ENCODE measurements at places on chromosomes 13 and 19.

DNA sequence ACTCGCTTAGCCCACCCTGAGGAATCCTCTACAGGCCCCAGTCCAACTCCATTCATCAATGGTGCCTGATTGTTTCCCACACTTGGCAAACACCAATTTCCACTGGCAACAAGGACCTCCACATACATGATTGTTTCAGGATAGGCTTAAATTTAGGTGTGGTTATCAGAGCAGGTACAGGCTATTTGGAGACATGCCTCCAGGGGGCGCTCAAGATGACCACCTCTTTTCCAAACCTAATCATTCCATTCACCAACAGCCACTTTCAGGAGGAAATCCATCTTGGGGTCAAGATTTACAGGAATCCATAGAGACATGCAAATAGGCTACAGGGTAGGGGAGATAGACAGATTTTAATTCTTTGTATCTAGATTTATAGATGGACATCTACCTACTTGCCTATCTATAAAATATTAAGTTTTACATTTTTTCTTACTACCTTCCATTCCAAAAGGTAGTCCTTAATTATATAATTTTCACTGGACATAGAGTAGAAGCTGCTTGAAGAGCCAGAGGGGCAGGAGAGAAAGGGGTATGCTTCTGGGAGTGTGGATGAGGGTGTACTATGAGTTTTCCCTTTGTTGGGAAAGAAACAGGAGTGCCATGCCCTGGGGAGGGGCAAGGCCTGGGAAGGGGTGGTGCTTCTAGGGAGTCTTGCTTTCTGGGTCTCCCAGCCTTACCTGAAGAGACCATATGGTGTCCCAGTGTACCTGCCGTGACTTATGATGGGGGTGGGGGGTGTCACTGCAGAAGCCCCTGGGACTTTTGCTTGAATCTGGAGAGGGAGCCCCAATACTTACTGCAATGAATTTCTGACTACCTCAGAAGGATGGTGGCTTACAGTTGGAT, 14.1 kb upstream of the PCDH8 start:
- H3K36me3 ChIP-seq = no peaks in the 10 kb centered on the region
- H3K27ac ChIP-seq = no peak overlapping the region
- no peaks in the 10 kb centered on the region for H3K4me1 ChIP-seq
- H3K4me3 ChIP-seq = no peak overlapping the region
- DNase-seq = peak; percentile 7

- no peaks in the 10 kb centered on the region for H3K4me1 ChIP-seq
- DNase-seq = no peak
- no peaks in the 10 kb centered on the region for H3K36me3 ChIP-seq
Measured at GRCh38 chr13:101869553-101869952, 417.1 kb downstream of the ITGBL1 start.

DNA sequence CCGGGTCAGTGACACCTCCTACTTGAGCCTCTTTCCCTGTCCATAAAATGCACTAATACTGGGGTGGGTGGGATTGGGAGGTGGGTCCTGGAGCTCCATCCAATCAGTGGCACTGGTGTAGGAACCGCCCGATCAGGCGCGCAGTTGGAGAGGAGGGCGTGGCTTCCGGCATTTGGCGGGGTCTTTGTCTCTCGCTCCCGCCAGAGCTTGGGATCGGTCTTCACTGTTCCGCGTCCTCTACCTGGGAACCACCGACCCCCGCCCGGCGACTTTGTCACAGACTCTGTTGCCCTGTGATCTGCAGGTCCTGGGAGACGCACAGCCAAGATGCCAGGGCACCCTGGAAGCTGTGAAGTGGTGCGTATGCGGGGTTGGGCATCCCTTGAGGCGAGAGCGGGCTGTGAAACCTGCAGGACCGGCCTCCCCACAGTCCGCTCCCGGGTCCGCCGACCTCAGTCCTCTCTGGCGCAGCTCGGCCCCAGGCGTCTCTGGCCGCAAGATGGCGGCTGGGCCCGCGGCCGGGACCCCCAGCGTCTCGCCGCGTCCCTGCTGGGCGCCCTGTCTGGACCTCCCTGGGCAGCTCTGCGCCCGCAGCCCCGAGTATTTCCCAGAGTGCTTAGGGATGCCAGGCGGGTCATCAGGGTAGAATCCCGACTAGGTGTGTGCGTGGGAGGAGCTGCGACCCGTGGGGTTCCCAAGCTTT, 41.6 kb upstream of the ZNF730 start:
- H3K27ac ChIP-seq = no peak overlapping the region
- DNase-seq = no peak
- H3K36me3 ChIP-seq = no peaks in the 10 kb centered on the region
- no peaks in the 10 kb centered on the region for H3K27me3 ChIP-seq
- H3K4me3 ChIP-seq = no peak overlapping the region

GRCh38 chr13:30049692-30050091, 199.3 kb upstream of the UBL3 start:
- no peaks in the 10 kb centered on the region for H3K36me3 ChIP-seq
- DNase-seq = no peak
- no peak overlapping the region for H3K27ac ChIP-seq
- H3K4me1 ChIP-seq = no peaks in the 10 kb centered on the region
- H3K4me3 ChIP-seq = no peak overlapping the region

GRCh38 chr19:45767410-45767880, 1.6 kb downstream of the SIX5 start:
- peak overlapping the region; percentile 77 for H3K4me3 ChIP-seq
- peak overlapping the region; percentile 86 for H3K27ac ChIP-seq
- H3K4me1 ChIP-seq = peaks cover 32% of the 10 kb centered on the region
- no peaks in the 10 kb centered on the region for H3K36me3 ChIP-seq

DNA sequence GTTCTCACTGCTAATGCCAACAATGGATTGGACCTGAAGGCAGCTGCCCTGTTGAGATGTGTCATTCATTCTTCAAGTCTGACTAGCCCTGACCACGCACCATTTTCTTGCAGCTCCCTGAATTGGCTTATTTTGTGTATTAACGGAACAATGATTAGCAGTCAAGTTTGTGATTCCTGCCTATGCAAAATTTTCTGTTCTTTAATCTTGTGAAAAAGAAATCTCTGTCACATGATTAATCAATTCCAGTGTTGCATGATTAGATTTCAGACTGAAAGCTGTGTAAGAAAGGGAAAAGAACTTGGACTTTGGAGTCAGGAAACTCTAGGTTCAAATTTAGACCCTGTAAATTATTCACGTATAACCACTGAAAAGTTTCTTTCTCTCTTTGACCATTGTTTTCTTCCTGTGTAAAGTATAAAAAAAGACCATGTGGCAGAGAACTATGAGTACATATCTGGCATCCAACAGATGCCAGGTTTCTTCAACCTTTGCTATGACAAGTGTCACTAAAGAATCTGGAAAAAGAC, 64.5 kb upstream of the SLC10A2 start:
- no peak overlapping the region for H3K27ac ChIP-seq
- no peak for DNase-seq
- H3K4me1 ChIP-seq = no peaks in the 10 kb centered on the region
- no peaks in the 10 kb centered on the region for H3K27me3 ChIP-seq
- H3K36me3 ChIP-seq = no peaks in the 10 kb centered on the region
- H3K4me3 ChIP-seq = no peak overlapping the region
